Left renal pelvis (tissue), 4 donors: ENCODE measurements at places on chromosomes 2 and 18.

- DNase-seq = no peak
Measured at GRCh38 chr2:11213090-11213638, 57.9 kb downstream of the SLC66A3 start.

DNA sequence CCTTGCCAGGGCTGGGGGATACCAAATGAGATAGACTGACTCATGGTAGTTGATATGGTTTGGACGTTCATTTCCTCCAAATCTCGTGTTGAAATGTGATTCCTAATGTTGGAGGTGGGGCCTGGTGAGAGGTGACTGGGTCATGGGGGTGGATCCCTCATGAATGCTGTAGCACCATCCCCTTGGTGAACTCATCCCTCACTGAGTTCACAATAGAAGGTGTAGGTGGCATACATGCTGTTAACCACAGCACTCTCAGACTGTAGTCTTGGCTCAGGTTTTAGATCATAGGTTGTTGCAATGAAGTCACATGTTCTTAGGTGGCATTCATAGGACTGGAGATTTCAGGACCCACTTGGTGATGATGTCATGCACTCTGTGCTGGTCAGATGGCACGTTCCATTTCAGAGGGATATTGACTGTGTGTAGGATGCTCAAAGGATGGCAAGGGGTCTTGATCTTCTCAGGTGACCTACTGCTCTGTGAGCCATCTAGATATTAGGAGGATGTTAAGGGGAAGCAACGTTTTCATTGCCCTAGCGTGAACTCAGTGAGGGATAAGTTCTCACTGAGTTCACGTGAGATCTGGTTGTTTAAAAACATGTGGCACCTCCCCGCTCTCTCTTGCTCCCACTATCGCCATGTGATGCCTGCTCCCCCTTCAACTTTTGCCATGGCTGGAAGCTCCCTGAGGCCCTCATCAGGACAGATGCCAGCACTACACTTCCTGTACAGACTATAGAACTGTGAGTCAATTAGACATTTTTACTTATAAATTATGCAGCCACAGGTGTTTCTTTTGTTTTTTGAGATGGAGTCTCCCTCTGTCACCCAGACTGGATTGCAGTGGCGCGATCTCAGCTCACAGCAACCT, 73.8 kb upstream of the ACAA2 start:
- DNase-seq = no peak

DNA sequence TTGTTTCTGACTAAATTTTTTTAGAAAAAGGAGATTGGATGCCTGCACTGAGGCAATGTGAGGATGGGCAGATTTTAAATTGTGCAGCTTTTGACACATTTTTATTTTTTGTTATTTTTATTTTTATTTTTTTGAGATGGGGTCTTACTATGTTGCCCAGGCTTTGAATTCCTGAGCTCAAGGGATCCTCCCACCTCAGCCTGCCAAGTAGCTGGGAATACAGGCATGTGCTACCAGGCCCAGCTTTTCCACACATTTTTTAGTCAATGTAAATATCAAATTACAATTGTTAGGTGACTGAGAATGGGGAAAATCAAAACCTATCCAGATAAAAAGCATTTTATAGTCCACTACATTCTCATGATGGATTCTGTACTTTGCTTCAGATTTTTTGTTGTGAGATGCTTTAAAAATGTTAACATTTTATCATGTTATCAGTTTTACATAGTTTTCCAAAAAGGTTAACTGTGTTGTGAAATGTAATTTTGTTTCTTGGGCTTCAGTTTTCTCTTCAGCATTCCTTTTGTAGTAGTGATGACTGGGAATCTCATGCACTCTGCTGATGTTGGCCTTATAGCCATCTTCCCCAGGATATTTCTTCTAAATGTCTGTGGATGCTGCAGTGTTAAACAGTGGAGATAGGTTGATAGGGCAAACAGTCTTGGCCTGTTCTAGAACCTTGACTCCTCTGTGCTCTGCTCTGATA, 41.4 kb downstream of the PKP4 start:
- no peak for DNase-seq

DNA sequence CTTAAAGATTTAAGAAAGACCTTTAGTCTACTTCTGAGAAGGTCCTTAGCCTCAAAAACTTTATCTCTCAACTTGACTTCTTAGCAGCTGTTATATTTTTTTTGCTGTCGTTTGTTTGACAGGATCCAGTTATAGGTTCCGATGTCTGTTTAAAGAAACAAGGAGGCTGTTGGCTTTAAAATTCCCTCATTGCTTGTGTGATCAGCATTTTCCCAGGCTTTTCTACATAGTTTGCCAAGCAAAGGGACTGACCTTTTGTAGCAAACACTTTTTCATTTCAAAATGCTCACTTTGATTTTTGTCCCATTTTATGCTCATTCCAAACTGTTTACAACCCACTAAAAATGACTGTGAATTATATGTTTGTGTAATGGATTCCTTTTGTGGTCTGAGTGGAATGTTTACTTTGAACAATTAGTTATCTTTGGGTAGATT, 394.9 kb downstream of the ARHGAP15 start:
- no peak for DNase-seq

DNA sequence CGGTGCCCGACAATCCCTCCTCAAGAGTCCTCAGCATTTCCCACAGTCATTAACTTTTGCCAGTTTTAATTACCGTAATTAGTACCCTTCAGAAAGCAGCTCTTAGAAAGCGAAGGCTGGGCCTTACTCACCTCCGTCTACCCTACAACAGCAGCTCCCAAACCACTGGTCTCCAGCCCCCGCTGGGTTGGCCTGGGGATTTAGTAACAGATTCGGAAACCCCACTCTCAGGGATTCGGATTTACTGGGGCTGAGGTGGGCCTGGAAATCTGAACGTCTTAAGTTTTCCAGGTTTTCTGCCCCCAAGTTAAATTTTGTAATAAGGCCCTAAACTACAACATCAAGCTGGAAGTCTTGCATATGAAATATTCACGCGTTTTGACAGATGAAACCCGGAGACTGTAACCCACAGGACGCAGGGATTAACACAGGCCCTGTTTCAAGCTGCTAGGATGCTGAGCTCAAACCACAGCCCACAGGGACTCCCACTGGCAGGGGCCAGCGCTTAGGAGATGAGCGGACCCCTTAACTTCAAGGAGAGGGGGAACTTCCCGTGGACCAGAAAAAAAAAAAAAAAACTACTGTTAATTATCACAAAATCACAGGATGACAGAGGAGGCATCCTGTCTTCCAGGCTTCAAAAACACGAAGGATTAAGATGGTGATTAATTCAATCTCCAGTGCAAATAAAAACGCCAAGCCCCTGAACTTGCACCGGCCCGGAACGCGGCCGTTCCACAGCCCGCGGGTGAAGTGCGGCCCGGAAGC, 985 bp downstream of the ILKAP start:
- DNase-seq = no peak

- no peak for DNase-seq
Measured at GRCh38 chr2:232350804-232351685, 27.5 kb upstream of the ALPP start.

- no peak for DNase-seq
Measured at GRCh38 chr18:27298214-27298804, 113.2 kb upstream of the CHST9 start.

DNA sequence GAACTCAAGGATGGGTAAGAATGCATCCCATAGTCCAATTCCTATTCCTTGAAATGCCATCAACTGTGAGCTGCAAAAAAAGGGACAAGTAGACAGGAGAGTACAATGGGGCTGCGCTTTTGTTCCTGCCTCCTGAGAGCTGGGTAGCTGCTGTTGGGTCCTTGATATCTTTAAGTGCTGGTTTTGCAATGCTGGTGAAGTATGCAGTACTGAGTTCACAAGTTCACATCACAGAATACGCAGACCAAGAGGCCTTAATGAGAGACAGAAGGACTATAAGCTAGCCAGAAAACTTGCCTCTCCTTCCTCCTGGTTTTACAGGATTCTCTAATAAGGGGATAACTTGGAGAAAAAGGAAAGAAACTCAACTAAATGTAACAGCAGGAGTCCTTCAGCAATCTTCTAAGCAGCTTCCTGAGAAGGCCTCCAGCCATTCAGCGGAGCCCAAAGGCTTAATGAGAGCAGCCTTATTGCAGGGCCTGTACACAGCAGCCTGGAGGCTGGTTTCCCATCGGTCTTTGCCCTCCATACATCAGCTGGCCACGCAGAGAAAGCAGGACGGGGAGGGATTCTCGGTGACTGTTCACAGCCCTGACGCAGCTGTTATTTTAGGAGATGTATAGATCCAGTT, 293.1 kb downstream of the CDCA7 start:
- no peak for DNase-seq

- DNase-seq = no peak
Measured at GRCh38 chr2:215507136-215507535, 71.3 kb upstream of the FN1 start.

DNA sequence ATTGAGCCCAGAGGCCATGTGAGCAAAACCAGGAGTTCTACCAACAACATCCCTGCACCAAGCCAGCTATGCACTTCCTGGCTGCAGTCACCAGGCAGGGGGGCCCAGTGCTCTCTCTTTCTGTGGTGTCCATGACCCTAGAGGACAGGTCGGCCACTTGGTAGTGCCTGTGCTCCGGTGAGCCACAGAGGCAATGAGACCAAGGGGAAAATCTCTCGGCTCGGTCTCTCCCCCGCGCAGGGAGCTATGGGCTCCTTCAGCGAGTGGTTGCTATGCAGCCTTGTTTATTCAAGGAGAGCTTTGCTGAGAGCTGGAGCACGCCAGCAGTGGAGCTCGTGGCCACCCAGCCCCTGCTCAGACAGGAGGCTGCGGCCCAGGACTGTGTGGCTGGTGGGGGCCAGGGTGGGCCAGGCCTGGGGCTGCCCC, at the start of gene TOGARAM2:
TSS of gene TOGARAM2 (plus strand) at position 283 of the 426 bp plus-strand sequence. CDS start 13,537 bp downstream, outside the sequence.
- DNase-seq = no peak

GRCh38 chr2:222042666-222043065, 256.1 kb downstream of the PAX3 start:
- DNase-seq = no peak

GRCh38 chr18:41004324-41004723, 950.7 kb upstream of the PIK3C3 start:
- DNase-seq = no peak

DNA sequence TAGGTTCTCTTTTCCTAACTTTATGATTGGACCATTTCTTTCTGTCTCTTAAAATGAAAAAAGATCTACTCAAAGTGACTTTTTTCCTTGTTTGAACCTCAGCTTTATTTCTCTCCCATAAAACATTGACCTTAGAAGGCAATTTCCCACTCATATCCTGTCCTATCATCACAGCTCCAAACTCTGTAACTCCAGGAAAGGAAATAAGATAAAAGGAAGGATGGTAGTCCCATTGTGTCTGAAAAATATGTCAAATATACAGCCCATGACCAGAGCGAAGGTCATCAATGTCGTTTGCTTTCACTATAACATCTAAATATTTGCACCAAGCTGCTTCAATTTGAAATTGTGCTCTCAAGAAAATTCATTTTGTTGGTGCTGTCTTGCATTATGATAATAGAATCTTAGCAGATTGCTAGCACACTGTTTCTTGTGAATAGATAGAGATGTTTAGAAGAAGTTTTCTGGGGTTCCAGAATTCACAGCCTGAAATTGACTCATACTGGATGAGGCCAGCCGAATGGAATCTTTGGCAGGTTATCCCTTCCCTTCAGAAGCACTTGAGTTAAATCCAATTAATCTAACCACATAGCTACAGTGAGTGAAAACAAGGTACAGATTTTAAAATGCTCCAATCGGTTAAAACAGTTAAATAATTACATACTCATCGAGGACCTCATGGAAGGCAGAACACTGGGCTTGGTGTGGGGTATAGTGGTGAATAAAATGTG, 95.1 kb downstream of the CRIM1 start:
- no peak for DNase-seq

GRCh38 chr18:2948038-2948437, 64.9 kb downstream of the LPIN2 start:
- no peak for DNase-seq

- no peak for DNase-seq
Measured at GRCh38 chr18:22074282-22075070, 94.9 kb upstream of the GATA6 start.

GRCh38 chr2:14975381-14975780, 342.9 kb downstream of the LRATD1 start:
- no peak for DNase-seq

- DNase-seq = no peak
Measured at GRCh38 chr2:105794926-105795574, 50.3 kb downstream of the NCK2 start.

DNA sequence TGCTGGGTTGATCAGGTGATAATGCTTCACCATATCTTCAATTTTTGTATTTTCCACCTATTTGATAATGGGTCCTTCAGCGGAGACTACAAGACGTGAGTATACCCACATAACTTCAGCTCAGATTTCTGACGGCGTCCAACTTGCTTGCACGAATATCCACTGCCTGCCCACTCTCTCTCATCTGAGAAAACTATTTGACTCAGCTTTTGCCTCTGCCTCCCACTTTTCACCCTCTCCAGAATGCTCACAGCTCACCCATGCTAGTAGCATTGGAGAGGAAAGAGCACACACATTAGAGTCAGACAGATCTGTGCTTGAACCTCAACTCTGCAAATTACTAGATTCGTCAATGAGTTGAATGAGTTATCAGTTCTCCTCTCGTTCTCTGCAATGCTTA, 166.8 kb downstream of the BCL2 start:
- no peak for DNase-seq

DNA sequence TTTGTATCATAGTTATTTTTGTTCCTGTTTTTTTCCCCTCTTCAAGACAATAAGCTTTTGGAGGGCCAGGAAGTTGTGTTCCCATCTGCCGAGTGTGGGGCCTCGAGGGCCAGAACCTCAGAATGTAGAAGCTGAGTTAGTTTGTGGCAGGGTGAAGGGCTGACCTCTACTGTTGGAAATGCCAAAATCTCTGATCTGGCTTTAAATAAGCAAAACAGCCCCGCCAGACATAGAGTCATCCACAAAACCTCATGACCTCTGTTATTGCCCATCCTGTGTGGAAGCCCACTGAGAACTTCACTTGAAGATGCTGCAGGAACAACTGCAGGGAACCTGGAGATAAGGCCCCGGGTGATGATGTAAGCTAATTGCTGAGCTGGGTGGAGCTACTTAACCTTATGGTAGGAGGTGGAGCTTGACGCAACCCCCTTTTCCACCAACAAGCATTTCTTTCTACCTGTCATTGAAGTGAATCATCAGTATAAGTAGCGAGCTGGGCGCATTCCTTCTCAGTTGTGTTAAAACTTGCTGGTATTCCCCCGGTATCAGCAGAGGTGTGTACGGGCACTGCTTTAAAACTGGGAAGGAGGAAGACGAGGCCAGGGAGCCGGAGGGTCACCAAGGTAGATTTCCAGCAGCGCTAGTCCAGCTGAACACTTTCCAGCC, 177.2 kb downstream of the NEDD4L start:
- no peak for DNase-seq

DNA sequence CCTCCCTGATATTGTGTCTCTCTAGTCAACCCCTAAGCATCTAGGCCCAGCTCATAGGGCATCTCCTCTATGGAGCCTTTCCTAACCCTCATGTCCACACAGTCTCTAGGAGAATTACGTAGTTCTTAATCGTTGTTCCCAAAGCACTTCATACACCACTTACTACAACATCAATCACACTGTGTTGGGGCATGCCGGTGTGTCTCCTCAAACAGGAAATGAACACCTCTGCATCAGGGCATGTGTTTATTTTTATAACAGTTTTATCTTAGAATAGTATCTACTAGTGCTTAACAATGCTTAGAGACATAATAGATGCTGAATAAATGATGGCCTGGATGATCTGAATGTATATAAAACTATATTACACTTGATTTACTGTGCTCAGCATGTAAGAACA, 19.7 kb downstream of the CYP1B1 start:
- no peak for DNase-seq
